ENCODE measurements at places on chromosomes 11 and 22.

DNA sequence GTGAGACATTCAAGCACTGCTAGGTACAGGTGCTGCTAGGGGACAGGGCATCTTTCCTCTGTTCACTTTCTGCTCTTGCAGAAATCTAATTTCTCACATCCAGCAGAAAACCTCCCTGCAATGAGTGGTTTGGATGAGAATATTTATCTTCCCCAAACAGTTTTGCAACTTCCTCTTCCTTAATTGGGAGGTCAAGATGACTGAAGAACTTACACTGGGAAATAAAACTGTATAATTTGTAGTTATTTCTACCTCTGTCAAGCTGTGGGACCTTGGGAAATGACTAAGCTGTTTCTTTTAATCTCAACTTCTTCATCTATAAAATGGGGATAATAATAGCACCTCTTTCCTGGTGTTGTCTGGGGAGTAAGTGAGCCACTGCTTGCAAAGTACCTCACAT is 69.8 kb downstream of the PRR5L start:
- no peak for DNase-seq

- no peak for DNase-seq
Measured at GRCh38 chr11:19232910-19233503, 7.7 kb downstream of the E2F8 start.

DNA sequence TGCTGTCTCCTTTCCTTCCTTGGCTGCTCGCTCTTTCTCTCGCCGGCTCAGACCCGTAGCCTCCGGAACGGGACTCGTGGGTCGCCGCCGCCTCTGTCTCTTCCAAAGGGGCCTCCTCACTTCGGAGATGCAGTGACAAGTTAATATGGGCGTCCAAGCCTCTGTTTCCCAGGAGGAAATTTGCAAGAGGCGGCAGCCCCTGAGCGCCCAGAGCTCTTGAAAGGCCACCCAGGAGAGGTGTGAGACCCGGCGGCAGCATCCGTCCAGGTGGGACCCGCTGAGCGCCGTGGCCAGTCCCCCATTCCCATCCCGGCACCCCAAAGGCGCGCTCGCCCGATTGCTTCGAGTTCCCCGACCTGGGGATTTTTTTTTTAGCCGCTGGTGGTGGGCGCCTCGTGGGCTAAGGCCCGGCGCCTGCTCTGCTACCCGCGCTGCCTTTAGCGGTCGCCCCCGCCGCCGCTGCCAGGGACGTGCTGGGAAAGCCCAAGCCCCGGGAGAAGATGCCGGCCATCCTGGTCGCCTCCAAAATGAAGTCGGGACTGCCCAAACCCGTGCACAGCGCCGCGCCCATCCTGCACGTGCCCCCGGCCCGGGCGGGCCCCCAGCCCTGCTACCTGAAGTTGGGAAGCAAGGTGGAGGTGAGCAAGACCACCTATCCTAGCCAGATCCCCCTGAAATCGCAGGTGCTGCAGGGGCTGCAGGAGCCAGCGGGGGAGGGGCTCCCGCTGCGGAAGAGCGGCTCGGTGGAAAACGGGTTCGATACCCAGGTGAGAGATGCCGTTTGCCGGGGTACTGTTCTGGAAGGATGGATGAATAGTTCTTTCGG is 772 bp downstream of the NAV2 start:
- DNase-seq: no peak

GRCh38 chr11:35390737-35391682 is 28.3 kb downstream of the SLC1A2 start:
- DNase-seq: no peak

All from activated T-helper 1 cell treated with anti-CD3 and anti-CD28 coated beads, Interleukin-2, amount 50 U/mL, for 16 hours (primary cell).